Osteoblast (primary cell): ENCODE measurements at places on chromosomes 3 and 15. TPM values are rescaled to one million over a fixed set of nuclear protein-coding genes. Genes with fewer than 3 reads are reported as not detected.

DNA sequence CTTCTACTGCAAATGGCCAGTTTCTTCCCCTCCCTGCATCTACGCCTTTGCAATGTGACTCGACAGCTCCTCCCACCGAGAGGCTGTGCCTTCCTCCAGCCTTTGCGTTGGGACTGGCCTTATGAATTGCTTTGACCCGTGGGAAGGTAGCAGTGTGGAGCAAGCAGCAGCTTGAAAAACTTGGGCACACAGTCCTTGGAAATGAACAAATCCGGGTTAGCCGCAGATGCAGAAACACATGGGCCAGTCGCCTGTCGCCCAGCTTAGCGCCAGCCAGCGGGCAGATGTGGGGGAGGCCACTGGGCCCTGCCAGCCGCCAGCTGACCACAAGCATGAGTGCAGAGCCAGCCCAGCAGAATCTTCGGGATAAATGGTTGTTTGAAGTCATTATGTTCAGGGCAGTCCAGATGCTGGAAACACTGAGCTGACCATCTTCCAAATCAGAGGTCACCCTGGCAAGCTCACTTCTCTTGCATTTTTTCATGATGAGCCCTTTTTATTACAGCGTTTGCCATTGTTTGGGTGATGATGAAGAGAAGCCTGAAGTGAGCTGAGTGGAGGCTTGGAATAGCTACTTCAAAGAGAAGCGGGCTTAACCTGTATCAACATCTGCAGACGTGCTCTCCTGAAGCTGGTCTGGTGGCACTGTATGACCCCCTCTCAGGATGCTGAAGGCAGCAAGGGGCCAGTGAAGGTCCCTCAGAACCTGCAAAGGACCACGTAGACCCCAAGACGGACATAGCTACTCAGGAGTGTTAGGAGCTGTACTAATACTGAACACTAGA is 9.8 kb downstream of the SELENOS start:
- peak overlapping the region; percentile 73 for H3K27ac ChIP-seq
- H3K36me3 ChIP-seq, result peaks cover 33% of the 10 kb centered on the region

DNA sequence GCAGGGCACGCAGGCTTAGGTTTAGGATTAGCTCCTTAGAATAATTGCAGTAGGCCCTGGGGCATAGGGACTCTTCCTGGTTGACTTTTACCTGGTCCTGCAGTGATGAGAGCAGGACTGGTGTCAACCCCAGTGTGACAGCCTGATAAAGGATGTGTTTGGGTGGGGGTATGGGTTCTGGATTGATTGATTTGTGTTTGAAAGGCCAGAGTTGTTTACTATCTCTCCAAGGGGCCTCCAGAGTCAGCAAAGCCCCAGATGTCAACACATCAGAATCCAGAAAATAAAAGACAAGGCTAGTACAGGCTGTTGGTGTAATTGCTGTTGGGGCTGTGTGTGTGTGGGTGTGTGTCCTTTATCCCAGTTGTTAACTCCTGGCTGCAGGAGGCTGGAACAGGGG is 122.3 kb downstream of the CHRNA7 start:
- no peaks in the 10 kb centered on the region for H3K4me1 ChIP-seq
- H3K27ac ChIP-seq, result no peak overlapping the region
- H3K36me3 ChIP-seq, result no peaks in the 10 kb centered on the region
- no peak for DNase-seq

DNA sequence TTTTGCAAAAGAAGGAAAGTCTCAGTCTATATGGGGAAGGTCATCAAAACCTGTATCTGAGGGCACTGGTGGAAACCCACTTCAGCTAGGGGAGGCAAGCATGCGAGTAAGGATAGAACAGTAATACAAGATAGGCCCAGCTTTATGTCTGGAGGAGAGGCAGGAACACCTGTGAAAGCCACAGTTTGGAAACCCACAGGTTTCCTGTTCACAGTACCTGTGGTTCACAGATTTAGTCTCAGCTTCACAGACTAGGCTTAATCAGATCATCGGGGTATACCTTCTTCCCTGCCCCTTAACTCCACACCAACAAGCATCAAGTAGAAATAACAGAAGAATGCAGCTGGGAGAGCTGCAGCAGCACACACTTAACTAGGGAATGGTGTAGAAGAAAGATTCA is 36.2 kb downstream of the C2CD4B start:
- no peak overlapping the region for H3K27ac ChIP-seq
- no peak for DNase-seq
- peaks cover 3% of the 10 kb centered on the region for H3K27me3 ChIP-seq
- H3K4me1 ChIP-seq, result peaks cover 3% of the 10 kb centered on the region

Gene DBR1
- total RNA-seq, result 16.3 and 17.1 TPM in 2 replicates

Gene MYD88
- 8.7 and 10.3 TPM in 2 replicates for total RNA-seq

Gene FURIN
- 39.1 and 42.7 TPM in 2 replicates for total RNA-seq

Gene NR1I2
- total RNA-seq, result 0.36 TPM in 1 of 2 replicates, not detected in the other
